ENCODE measurements at places on chromosomes 7 and 10.
A peak's percentile ranks its signal among the peaks of the same experiment; 100 is the strongest.

DNA sequence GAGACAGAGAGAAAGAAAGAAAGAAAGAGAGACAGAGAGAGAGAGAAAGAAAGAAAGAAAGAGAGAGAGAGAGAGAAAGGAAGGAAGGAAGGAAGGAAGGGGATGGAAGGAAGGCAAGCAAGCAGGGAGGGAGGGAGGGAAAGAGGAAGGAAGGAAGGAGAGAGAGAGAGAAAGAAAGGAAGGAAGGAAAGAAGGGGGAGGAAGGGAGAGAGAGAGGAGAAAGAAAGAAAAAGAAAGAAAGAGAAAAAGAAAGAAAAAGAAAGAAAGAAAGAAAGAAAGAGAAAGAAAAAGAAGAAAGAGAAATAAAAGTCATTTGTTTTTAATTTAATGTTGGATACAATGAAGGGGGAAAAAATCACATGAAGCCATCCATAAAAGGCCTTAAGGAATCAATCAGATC lies 4.6 kb upstream of the RASSF4 start:
- DNase-seq = no peak

- no peak for DNase-seq
These were observed 265.2 kb downstream of the RPS24 start for GRCh38 chr10:78298835-78299234.

DNA sequence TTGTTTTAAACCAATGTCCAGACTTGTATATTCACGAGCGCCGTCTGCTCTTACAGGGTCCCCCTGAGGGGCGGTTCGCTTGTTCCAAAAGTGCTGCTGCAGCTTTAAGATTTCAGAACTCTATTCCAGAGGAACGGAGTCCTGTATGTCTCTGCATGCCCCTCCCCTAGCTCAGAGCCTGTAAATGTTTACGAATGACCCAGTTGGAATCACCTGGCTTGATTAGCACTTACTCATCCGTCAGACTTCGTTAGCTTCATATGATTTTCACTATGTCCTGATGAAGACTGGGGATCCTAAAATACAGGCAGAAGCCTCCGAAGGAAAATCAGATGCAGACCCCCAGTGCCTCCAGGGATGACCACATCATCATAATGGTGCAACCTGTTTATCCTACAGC lies 4.5 kb upstream of the CHST15 start:
- DNase-seq = no peak

DNA sequence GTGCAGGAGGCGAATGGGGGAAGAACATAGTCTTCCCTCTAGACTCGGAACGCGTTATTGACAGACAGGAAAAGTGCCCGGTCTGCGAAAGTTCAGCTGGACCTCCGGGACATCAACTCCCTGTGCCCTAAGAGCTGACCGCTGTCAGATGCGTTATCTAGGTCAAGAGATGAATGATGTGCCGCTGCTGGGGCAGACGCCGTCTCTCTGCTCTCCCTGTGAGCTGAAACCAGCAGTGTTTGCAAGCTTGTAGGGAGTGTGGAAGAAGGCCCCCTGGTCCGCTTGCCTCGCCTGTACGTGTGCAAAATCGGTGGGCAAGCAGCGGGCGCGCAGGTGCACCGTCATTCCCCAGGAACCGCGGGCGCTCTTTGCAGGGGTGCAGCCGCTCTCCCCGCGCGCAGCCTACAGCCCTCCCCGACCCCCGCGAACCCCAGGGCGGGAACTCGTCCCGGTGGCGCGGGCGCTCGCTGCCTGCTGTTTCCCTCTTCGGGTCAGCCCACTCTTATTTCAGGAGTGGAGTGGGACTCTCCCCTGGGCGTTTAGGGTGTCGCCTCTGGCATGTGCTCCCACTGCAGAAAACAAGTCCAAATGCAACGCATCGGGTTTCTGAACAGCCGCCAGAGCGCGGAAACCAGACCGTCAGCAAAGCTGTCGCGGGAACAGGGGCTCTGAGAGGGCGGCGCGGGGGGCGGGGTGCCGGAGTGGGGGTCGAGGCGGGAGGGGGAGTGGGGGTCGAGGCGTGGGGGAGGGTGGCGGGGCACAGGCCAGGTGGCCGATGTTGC lies 1.8 kb upstream of the PFKFB3 start:
- DNase-seq = peak; percentile 53

DNA sequence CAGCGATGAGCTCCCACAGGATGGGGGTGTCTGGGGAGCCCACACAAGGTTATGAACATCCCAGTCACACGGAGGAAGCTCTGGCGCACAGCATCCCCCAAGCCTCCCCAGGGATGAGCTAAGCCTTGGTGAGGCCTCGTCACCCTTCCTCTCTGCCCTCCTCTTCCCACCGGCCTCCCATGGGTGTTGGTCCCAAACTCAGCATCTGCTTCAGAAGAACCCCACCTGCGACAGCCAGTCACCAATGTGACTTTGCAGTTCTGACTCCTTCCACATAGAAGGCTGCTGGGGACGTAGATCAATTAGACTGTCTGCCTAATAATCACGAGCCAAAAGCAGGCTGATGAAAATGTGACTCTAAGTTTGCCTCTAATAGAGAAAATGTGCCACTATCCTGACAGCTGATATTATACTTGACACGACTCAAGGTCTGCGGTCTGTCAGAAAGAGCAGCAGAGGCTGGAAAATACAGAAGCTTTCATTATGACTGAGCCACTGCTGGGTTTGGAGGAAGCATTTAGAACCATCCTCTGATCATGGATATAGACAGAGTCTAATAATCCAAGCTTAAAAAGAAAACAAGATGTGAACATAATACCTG lies 116.0 kb upstream of the PFKP start:
- DNase-seq = no peak

DNA sequence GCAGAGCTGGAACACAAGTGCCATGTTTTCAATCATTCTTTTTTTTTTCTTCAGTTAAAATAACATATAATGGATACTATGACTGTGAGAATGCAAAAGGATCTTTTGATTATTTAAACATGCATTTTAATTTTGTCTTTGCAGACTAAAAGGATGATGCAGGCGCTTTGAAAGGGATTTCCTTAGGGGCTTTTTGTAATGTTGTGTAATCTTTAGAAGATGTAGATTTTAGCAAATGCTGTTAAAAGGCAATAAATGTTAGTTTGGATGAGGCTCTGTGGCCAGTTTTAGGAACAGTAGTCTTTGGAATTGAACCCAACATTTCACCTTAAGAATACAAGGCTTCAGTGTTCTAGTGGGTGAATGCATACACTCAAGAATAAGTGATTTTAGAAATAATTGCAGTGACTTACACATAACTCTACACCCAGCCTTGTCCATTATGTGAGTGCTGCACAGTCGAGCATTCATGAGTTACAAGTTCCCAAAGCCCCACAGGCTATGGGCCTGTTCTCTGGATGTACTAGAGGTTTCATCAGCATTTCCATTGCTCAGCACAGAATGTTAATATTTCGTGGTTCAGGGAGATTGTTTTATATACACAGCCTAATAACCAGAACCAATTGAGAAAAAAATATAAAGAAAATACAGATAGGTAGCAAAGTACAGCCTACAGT lies 11.6 kb downstream of the PAPSS2 start:
- no peak for DNase-seq

- DNase-seq = no peak
These were observed 71.8 kb upstream of the PPIF start for GRCh38 chr10:79275431-79275851.

GRCh38 chr7:2962865-2963264 lies 80.8 kb downstream of the CARD11 start:
- peak; percentile 2 for DNase-seq

DNA sequence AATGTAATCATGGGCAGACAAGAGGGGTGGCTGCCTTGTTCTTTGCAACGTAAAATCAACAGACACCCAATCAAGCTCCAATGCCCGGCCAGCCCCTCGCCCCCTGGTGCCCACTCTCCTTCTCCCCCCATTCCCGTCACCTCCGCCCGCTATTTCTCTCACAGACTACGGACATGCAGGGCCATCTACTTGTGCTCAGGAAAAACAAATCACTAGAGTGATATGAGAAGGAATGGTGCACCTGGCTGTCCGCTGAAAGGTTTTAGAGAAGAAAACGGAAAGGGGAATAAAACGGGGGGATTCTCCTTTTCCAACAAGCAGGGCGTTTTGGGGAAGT lies 396 bp downstream of the GRM8 start:
- no peak for DNase-seq

DNA sequence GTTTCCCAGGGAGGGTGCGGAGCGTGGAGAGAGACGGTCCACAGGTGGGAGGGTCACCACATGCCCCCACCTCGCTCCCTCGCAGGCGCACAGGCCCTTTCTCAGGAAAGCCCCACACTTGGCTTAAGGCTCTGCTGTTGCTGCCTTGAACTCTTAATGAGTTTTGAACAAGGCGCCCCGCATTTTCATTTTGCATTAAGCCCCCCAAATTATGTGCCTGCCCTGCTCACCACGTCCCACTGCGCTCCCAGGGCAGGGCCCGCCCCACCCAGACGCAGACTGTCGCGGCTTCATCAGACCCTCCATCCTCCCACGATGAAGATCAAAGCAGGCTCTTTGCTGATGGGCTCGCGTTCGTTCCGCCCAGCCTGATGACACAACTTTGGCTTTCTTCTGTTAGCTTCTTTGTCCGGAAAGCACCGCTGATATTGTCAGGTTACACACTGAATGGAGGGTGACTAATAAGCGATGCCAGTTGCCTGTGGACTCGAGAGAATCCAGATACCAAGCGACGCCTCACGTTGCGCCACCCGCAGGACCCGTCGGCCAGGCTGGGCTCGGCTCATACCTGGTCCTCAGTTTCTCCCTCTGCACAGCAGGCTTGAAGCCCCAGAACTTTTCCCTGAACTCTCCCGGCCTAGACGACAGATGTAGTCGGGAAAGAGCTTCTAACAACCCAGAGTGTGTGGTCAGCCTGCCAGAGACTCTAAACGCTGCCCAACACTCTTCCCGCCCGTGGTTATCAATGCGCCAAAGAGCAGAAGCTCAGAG lies 9.5 kb downstream of the CALML3 start:
- DNase-seq = peak; percentile 43

DNA sequence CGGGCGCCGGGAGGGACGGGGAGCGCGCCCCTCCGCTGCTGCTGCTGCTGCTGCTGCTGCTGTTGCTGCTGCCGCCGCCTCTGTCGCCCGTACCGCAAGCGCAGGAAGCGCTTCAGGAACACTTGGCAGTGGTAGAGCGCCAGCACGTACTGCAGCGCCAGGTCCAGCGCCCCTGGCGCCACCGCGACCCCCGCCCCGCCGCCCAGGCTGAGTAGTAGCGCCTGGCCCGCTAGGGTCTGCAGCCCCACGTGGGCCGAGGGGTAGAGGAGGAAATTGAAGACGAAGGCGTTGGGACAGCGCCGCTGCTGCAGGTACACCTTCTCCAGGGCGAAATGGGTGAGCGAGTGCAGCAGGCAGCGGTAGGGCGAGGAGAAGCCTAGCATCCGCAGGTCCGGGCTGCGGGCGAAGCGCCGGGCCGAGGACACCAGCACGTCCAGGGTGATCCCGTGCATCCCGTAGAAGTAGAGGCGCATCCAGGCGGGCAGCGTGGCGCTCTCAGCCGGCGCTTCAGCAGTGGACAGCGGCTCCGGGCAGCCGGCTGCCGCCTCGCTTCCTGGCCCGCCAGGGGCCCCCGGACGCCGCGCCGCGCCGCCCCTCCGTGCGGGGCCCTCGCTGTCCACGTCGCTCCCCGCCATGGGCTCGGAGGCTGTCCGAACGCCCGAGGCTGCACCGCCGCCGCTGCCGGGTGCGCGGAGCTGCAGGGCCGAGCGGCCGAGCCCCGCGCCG lies at the start of gene TMEM229A:
TMEM229A (minus strand) TSS at position 699 of the 726 bp plus-strand sequence; CDS start at position 635, 64 bp downstream.
- DNase-seq = no peak

DNA sequence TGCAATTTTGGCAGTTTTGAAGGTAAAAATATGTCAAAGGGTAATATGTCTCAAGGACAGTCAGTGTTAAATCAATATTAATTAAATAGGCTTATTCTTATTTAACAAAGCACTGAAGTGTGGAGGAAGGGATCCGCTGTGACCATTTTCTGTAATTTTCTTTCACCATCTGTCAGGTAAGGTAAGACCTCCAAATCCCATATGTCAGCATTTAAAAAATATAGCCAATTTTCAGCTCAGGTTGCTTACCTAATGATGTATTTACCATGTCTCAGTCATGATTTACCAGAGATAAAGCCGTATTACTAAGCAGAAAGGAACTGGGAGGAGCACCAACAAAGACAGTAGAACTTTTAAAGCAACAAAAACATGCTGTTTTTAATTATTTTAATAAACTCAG lies 683.9 kb downstream of the CCSER2 start:
- DNase-seq = no peak

DNA sequence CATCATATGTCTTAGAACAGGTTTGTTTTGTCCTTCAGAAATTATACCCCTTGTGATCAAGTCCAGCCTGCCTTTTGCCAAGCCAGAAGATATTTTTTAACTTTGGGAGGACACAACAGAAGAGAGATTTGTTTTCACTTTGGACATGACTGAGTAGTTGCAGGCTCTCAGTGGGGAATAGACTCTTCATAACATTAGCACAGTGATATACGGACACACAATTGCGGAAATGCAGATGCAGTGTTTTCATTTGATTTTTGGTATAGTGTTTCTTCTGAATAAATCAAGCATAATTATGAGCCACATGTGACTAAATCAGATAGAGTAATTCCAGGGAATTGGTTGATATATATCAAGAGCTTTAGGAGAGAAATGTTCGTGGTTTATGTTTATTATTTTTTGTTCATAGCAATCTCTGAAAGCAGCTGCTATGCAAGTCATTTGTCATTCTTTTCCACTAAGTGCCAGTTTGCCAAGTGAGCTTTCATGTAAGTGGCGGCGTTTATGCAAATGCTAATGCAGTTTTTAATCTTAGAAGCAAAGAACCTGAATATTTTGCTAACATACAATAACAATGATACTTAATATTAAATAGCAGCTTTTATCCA lies 69.6 kb upstream of the HDAC9 start:
- no peak for DNase-seq

- no peak for DNase-seq
These were observed 297.0 kb upstream of the PITRM1 start for GRCh38 chr10:3469639-3470020.

GRCh38 chr7:27146491-27147198 lies 929 bp downstream of the HOXA6 start:
- no peak for DNase-seq

- DNase-seq = no peak
These were observed 445.5 kb upstream of the MKI67 start for GRCh38 chr10:128571745-128572144.

- no peak for DNase-seq
These were observed 6.3 kb upstream of the EMX2 start for GRCh38 chr10:117536072-117536865.

GRCh38 chr7:50202052-50202555 lies 102.4 kb upstream of the IKZF1 start:
- DNase-seq = no peak

GRCh38 chr7:44595934-44596635 lies 10.3 kb upstream of the OGDH start:
- no peak for DNase-seq

DNA sequence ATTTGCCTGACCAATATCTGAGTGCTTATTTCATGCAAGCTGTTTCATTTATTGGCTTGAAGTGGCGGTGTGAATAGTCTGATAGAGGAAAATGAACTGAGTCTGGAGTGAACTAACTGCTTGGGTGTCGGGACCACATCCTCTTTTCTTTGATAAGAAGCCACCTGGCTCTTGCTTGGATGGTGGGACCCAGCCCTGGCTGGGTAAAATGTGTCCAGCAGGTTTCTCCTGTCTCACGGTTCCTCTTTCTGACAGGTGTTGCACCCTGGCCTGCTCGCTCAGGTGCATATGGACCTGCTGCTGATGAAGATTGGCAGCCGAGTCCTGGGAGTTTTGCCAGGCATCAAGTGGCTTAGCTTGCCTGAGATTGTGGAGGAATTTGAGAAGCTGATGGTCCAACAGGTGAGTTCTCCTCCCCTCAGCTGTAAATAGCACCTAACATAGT lies 1.6 kb downstream of the ADCK2 start:
- no peak for DNase-seq

- no peak for DNase-seq
These were observed 218.2 kb upstream of the IMMP2L start for GRCh38 chr7:111780527-111780926.

- no peak for DNase-seq
These were observed 33.8 kb downstream of the KCNH2 start for GRCh38 chr7:150944066-150945042.

Data from OCI-M1 (cell line).